ENCODE measurements at places on chromosomes 2 and 18.

DNA sequence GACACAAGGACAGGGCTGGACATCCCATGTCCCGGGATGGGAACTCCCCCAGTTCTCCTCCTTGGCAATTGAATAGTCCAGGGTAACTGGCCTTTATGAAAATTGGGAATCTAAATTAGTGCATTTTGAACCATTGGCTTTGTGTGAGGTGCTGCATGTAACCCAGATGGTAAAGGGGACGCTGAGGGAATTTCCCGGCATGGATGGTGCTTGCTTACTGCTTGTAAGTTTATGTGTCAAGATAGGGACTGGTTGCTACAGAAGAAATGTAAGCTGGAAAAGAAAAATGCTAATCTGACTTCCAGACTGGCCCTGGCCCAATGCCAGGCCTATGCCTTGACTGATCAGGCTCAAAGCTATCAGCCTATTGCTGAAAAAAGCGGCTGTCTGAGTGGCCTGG lies 1096.7 kb upstream of the DDX18 start:
- no peak for DNase-seq

- DNase-seq, result no peak
Observed at GRCh38 chr2:65404988-65405697, 27.3 kb downstream of the SPRED2 start.

DNA sequence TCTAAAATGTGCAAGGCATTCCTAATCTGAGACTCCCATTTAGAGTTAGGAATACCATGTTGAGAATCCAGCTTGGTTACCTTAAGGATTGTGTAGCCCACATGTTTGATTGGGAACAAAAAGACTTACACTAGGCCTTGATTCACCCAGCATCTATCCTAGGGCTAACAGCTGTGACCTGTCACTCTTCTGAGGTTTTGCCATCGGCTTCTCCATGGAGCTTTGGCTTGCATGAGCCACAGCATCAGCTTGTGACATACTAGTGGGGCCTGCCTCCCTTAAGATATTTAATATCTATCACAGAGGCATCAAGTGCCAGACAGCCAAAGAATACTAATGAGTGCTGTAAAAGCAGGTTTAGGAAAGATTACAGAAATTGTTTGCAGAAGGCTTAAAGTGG lies 241.3 kb upstream of the UBE2E3 start:
- DNase-seq, result no peak

- no peak for DNase-seq
Observed at GRCh38 chr2:171509945-171510731, 12.1 kb upstream of the CYBRD1 start.

GRCh38 chr18:14971461-14972185 lies 223.7 kb downstream of the ANKRD30B start:
- no peak for DNase-seq

GRCh38 chr18:35770376-35771014 lies 189.0 kb downstream of the GALNT1 start:
- peak; percentile 51 for DNase-seq

DNA sequence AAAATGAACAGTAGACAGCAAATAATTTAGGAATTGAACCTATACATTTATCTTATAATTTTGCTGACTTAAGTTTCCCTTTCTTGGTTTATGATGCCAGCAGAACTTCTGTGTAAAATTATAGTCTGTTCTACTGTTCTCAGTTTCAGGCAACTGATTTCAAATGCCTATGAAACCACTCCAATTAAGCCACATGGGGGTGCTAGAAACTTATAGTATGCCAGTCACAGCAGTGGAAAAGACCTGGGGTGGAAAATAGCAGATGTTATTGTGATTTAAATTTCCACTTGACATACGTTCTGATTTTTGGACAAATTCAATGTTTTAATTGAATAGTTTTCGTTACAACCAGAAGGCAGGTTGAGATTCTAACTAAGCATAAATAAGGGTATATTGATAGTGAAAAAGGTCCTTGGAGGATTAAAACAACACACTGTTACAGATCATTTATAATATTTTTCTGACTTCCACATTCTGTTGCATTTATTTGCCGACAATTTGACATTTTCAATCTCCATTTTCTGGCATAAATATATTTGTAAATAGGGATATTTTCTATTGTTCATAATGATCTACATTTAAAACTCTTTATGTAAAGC lies 61.4 kb downstream of the CPS1 start:
- DNase-seq, result peak; percentile 19

- DNase-seq, result no peak
Observed at GRCh38 chr18:42586601-42587000, 528.9 kb downstream of the RIT2 start.

DNA sequence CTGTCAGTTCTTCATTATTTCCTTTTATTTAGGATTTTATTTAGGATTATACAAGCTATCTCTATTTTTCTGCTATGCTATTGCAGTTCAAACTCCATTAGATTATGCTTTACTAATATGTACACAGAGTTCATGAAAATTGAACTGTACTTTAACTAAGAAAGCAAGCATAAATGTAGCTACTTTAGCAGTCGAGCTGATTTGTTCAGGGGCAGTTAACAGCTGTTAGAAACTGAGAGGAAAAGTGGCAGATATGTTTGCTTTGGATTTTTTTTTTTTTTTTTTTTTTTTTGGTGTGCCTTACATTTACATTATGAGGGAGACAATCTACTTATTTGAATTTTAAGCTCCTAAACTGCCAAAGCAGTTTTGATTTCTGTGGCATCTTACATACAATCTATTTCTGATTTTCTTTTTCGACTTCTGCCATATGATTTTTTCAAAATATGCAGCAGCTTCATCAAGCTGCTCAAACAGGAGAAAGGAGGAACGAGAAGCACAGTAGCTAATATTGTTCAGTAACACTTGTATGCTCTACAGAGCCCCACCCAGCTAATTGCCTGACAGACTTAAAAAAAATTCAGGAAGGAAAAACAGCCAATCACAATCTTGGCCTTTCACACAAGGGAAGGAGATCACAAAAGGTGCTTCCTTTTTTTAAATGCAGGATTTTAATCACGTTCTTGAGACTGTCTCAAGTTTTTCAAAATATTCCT lies 233.4 kb upstream of the SIX3 start:
- DNase-seq, result peak; percentile 71

GRCh38 chr2:192634557-192634956 lies 439.8 kb upstream of the TMEFF2 start:
- no peak for DNase-seq

GRCh38 chr2:144372410-144373080 lies 147.4 kb downstream of the ZEB2 start:
- peak; percentile 43 for DNase-seq

GRCh38 chr2:109020217-109020637 lies 31.2 kb upstream of the EDAR start:
- no peak for DNase-seq

- DNase-seq, result peak; percentile 42
Observed at GRCh38 chr2:25419678-25420242, 78.0 kb upstream of the DNMT3A start.

DNA sequence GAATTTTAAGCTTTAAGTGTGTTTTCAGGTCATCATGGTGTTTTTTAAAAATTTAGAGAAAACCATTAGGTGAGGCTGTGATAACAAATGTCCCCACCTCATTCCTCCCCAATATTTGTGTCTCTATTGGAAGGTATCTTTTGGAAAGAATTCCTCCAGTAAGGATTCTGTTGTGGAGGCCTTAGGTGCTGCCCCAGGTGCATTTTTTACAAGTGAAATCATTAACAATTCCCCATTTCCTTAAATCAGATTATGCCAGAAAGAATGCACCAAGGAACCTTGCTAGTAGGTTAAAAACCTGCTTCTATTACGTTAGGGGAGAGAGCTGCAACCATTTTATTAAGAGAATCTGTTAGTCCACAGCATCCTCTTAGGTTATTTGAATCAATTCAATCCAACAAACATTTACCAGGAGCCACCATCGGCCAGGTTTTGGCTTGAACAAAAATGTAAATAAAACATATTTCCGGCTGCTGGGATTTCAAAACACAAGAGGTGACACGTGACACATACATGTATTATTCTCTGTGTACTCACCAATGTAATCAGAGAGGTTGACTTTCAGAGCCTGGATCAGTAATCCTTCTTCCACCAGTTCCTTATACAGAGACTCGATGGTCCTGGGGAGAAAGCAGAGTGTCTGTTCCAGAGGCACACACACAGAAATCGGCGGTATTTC lies 112.5 kb upstream of the ASB18 start:
- no peak for DNase-seq

- DNase-seq, result no peak
Observed at GRCh38 chr18:8435376-8435775, 173.9 kb upstream of the RAB12 start.

DNA sequence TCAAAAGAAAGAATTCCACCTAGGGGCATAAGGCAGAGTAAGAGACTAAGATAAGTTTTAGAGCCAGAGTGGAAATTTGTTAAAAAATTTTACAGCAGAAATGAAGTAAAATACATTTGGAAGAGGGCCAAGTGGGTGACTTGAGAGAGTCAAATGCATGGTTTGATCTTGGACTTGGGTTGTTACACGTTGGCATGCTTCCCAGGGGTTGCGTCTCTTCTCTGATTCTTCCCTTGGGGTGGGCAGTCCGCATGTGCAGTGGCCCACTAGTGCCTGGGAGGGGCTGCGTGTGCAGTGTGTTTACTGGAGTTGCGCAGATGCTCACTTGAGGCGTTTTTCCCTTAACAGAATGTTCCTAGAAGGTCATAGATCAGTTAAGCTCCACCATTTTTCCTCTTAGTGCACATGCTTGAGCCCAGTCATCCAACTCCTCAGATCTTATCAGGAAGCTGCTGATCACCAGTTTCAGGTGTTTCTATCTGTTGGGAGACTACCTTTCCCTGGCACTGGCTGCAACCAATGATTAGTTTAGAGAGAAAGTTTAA lies 13.1 kb downstream of the SEH1L start:
- no peak for DNase-seq

DNA sequence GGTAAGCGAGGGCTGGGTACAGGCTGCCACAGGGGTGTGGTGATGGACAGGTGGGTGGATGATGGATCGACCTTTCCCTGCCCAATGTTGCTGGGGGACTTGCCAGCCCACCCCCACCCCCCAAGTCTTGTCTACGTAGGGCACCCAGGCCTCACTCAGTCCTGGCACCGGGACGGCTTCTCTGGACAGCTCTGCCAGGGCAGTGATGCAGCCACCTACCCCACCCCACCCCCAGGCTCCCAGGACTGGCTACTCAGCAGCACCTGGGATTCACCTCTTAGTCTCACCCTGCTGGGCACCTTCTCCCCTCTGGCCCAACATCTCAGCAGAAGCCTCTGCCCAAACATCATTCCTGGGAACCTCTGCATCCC lies 55.7 kb downstream of the ANKMY1 start:
- no peak for DNase-seq

DNA sequence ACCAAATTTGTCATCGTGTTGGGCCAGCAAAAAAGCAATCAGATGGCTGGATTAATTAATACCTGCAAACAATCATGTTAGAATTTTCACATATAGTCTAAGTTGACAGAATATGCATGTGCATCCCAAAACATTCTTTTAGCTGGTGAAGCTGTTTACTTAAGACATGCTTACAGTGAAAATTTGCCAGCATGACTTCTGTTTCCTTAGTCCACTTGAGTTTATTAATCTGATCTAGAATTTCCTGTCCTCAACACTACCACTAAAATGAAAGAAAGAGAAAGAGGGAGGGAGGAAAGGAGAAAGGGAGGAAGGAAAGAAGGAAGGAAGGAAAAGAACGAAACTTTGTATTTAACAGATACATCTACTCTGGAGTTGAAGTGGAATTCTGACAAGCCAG lies 2109.9 kb upstream of the PIK3C3 start:
- DNase-seq, result no peak

- no peak for DNase-seq
Observed at GRCh38 chr2:190582736-190583506, 48.4 kb upstream of the NEMP2 start.

- peak; percentile 13 for DNase-seq
Observed at GRCh38 chr2:133654949-133655348, 86.7 kb upstream of the NCKAP5 start.

DNA sequence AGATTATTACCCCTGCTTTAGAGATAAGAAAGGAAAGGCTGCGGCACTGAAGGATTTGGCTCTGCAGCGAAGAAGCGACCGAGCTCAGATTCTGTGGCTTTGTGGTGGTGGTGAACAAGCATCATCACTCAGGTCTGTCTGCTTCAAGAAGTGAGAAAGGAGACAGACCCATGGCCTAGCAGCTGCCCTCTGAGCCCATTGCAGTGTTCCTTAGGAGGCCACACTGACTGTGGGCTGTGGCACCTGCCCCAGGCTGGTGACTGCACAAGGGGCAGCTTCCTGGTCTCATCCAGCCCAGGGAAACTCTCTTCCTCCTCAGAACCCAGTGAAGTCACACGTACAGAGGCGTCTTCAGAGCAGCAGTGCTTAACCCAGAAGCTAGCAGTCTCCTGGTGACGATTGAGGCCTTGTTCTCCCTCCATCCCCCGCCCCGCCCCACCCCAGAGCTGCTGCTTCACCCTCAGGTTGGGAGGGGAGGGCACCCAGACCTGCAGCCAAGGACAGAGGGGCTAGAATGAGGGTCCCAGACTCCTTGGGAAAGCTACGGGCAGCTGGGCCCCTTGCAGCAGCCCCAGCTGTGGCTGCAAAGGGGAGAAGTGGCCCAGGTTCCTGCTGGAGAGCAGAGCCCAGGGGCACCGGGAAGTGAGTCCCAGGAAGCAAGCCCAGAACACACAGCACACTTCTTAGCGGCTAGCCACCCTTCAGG lies 22.2 kb downstream of the BIN1 start:
- peak; percentile 53 for DNase-seq

GRCh38 chr2:105454801-105455485 lies 56.1 kb upstream of the FHL2 start:
- DNase-seq, result peak; percentile 26

DNA sequence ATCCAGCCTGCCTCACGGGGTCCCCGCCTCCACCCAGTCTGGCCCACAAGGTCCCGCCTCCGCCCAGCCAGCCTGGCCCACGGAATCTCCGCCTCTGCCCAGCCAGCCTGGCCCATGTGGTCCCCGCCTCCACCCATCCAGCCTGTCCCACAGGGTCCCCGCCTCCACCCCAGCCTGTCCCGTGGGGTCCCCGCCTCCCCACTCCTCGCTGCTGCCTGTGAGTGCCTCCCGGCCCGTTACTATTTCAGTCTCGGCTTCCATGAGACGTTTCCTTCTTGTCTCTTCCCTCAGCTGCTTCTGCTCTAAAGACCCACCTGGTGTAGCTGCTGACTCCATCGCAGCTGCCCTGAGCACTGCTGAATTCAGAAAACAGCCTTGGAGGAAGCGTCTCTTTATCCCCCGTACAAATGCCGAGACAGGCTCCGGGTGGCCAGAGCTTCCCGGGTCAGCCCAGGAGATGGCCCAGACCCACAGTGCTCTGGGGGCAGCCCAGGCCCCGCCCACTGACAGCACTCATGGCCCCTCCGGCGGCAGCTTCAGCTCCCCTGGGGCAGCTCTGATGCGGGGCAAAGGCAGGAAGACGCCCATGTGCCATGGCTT lies 69.8 kb downstream of the NFATC1 start:
- no peak for DNase-seq

DNA sequence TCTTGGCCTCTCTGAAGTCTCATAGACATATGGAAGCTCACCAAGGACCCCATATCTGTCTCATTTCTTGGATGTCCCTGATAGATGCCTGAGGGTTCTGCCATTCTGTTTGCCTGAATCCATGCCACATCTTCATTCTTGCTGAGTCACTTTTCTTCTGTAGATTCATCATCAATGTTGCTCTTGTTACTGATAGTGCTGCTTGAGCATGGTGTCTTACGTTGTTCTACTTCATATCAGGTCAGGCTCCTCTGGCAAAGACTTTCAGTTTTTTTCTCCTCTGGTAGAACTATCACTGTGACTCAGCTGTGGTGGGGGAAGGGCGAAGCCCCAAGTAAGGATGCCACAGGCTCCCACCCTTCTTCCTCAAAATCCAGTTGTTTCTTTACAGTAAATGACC lies 885.2 kb downstream of the DCDC2C start:
- DNase-seq, result no peak

GRCh38 chr2:77054938-77055337 lies 467.2 kb downstream of the LRRTM4 start:
- no peak for DNase-seq

GRCh38 chr18:31225668-31226067 lies 63.0 kb upstream of the DSC1 start:
- DNase-seq, result no peak
